Hematopoietic multipotent progenitor cell treated with erythropoietin and hydrocortisone succinate and interleukin-3 and kit ligand, for 6 days (in vitro differentiated cells): ENCODE measurements at places on chromosomes 13 and 19.

DNA sequence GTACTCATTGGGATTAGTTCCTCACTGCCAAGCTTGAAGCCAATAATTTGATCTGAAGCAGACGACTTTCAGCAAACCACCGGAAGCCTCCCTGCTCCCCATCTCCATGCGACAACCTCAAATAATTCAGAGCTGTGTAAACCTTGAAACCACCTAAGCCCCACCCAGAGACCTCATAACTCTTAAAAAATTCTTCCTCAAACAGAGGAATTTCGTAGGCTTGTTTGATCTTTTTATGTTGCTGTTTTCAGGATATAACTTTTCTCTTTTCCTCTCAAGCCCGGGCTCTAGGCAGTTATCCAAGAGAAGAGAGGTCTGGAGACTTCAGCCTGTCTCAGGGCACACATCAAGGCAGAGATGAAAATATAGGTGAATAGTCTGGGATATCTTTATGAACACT is 311.6 kb downstream of the KCNRG start:
- no peak for DNase-seq

GRCh38 chr19:16175954-16176353 is 2.6 kb upstream of the CIB3 start:
- no peak for DNase-seq

DNA sequence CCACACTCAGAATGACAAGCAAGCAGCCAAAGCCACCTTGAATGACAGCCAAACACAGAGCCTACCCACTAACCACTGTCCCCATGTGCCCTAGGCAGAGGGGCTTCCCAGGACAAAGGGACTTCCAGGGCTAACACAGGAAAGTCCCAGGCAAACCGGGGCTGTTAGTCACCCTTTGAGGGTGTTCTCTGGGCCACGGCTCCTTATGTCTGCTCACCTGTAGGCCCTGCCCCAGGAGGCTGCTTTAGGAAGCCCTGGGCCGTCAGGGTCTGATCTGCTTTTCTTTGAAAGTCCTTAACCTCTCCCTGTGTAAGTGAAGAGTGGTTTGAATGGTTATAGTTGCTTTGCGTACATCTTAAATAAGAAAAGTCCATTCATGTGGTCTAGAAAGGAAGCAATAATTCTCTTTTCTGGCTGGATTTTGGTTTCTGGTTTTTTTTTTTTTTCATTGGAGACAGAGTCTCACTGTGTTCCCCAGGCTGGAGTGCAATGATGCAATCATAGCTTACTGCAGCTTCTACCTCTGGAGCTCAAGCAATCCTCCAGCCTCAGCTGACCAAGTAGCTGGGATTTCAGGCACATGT is 161.4 kb downstream of the EFNB2 start:
- DNase-seq: no peak

- no peak for DNase-seq
Observed at GRCh38 chr13:107339209-107339608, 771.3 kb upstream of the ARGLU1 start.

- DNase-seq: peak; percentile 95
Observed at GRCh38 chr19:4088975-4089374, 22.3 kb upstream of the ZBTB7A start.

DNA sequence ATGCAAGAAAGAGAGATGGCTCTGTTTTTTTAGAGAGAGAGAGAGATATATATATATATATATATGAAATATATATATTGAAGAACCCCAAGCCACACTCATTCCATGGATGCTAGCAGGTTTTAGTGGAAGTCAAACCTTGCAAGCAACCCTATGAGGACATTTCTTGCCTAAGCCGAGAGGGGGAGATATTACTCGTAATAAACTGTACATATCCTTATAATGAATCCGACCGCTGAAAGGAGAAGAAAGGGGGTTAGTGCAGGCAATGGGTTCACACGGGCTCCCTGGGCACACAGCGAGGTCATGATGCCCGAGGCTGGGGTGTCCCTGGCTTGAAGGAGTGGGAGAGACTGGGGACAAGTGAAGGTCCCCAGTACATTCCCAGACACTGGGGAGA is 78.3 kb downstream of the IER2 start:
- DNase-seq: no peak
